ENCODE measurements at places on chromosomes 7 and 10.

- no peak for DNase-seq
These were observed 119.8 kb downstream of the SPAG6 start for GRCh38 chr10:22464966-22465629.

- no peak for DNase-seq
These were observed 598.3 kb downstream of the SUGCT start for GRCh38 chr7:40733114-40733513.

DNA sequence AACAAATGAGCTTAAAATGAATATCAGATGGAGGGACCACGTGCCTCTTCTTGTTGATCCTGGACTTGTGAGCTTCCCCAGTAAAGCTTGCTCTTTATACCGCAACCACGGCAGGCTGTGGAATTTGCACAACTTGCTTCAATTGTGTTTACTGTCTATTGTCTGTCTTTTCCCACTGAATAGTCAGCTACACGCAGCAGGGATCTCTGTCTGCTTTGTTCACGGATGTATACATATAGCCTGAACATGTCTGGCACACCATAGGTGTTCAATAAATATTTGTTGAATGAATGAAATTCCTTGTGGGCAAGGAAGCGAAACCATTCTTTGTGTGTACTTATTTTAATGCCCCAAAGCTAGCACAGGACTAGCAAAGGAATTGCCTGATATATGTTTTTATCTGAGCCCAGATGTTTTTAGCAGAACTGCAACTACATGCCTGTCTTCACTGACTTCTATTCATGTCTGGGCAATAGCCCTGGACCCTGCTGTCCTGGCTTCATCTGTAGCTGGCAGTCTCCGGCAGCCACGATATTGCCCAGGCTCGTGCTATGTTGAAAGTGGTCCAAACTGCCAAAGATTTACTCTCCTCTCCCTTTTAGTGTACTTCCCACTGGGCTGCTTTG lies 29.9 kb upstream of the IFRD1 start:
- no peak for DNase-seq

- DNase-seq: no peak
These were observed 94.7 kb upstream of the IMMP2L start for GRCh38 chr7:111657018-111657417.

DNA sequence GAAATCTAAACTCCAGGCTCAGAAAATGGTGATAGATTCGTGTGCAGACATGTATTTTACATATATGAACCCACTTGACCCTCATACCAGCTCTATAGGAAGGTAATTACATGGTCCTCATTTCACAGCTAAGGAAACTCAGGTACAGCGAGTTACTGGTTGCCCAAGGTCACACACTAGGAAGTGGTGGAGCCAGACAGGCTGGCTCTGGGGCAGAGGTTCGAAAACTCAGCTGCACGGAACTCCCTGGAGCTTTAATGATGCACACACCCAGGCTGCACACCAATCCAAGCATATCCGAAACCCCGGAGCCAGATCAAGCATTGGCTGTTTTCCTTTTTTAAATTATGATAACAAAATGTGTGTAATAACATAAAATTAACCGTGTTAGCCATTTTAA lies 172.4 kb downstream of the COBL start:
- no peak for DNase-seq

- no peak for DNase-seq
These were observed 14.8 kb upstream of the ZMIZ2 start for GRCh38 chr7:44733708-44734481.
